NCI-H2029 treated with DMSO at 0.1 percent for 48 hours (cell line): ENCODE measurements at places on chromosomes 1 and 21.

DNA sequence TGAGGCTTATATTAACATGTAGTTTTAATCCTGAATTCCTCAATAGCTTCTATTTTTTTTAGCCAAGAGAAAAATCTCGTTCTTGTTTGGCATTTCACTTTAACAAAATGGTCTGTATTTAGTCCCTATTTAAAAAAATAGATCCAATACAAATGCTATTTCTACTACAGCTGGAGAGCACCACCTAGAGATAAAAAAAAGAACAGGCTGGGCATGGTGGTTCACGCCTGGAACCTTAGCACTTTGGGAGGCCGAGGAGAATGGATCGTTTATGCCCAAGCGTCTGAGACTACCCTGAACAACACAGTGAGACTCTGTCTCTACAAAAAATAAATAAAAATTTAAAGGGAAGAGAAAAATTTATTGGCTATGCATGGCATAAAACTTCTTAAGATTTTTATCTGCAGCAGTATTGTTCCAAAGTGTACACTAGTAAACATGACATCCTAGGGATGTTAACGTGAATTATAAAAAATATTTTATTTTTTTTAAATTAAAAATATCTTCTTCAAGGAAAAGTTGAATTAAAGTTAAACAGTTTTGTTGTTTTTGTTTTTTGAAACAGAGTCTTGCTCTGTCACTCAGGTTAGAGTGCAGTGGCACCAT, 4.4 kb downstream of the ST7L start:
- no peak for DNase-seq

DNA sequence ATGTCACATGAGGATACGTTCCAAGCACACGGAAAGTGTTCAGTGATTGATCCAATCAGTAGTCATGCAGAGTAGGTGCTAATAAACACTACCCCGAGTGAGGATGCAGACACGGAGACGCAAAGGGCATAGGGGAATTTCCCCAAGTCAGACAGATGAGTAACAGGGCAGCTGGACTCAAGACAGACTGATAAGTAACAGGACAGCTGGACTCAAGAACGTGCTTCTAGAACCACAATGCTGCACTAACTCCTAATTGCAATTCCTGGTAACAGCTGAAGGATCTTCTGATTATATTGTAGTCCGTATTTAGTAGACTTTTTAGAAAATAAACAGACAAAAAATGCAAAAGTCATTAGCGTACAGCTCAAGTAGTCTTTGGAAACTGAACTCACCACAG, 1.9 kb upstream of the OR2T10 start:
- DNase-seq, result no peak

DNA sequence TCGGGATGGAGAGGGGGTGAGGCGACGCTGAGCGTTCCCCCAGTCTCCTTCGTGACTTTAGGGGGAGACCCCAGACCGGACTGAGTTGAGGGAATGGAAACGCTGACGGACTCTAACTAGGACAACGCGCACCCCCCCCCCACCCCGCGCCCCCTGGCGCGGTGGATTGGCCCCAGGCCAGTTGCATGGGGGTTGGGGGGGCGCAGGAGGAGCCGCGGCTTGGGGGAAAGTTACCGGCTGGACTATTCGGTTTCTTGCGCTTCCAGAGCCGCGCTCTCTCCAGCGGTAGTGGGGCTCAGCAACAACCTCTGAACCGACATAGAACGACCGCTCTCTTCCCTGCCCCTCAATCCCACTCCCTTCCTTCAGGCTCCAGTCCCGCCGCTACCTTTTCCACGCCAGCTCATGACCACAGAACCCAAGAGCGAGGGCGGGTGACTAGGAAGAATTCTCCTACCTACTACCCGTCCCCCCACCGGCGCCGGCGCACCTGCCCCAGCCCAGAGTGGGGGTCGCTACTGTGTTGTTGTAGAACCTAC, 694 bp downstream of the ZBTB7B start:
- DNase-seq, result no peak

DNA sequence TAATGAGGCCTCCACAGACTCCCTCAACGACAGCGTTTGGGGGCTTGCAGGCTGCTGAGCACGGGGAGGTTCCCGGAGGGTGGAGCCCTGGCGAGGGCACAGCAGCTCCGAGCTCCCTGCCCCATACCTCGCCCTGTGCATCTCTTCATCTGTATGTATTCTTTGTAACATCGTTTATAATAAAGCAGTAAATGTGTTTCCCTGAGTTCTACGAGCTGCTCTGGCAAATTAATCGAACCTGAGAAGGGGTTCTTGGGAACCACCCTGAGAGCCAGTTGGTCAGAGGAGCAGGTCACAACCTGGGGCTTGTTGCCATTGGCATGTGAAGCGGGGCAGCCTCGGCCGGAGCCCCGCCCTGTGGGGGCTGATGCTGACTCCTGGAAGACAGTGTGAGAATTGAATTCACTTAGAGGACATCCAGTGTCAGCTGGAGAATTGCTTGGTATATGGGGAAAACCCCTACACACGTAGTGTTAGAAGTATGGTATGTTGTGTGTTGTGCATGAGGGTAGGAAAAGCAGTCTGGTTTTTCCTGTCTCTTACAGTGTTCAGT, 11.5 kb downstream of the SLC37A1 start:
- no peak for DNase-seq

- DNase-seq, result no peak
Measured at GRCh38 chr1:211648980-211649934, 26.2 kb downstream of the NEK2 start.

- no peak for DNase-seq
Measured at GRCh38 chr21:41280115-41280919, 36.3 kb upstream of the FAM3B start.

DNA sequence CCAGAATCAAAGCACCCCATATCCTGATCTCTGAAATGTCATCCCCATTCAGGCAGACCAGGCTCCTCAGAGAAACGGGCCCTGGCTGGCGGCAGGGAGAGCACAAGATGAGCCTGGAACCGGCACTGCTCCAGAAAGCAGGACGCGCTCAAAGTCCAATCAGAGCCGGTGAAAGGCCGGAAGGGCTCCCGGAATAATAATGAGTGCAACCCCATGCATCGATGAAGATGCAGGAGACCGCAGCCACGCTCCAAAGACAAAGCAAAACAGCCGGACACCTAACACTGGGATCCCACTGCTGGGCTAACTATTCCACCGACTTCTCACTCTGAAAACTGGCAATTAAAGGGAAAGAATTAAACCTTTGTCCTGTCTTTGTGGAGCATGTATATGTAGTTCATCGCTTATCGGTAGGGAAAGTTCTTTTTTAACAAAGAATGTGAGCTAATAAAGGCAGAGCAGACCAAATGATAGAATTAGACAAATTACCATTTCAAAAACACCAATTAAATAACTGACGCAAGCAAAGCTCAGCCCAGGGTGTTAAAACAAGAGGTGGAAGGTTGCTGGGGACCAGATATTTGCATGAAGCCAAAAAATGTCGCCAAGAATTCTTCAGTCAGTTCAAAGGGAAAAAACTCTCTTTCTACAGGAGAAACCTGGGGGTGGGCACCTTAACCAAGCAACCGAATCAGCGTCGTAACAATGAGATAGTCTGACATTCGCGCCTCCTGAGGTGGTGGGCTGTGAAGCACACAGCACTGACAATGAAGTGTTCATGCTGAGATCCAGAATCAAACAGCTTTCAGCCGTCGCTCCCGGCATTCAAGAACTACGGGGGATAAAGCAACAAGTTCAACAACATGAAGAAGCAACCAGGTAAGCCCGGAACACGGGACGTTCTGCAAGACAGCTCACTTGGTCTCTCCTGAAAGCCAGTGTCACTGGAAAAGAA, 95.2 kb downstream of the NPHP4 start:
- DNase-seq, result no peak

- no peak for DNase-seq
Measured at GRCh38 chr1:14820295-14821085, 222.0 kb downstream of the KAZN start.

DNA sequence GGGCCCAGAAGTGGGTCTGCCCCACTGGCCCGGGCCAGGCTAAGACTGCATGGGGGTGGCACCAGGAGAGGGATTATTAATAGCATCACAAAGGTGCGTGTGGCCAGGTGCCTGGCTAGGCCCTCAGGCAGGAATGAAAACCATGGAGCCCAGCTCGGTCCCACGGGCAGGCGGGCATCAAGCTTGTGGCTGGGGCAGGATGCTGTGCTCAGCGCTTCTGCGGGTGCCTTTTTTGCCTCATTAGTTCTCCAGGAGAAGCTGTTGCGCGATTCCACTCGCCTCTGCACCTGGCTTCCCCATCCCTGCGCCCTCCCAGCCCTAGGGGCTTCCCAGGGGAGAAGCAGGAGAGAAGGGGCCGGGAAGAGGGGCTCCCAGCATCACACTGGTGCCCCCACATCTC, 39.3 kb downstream of the CITED4 start:
- DNase-seq, result no peak

GRCh38 chr1:78759881-78760280, 110.2 kb downstream of the IFI44 start:
- no peak for DNase-seq

DNA sequence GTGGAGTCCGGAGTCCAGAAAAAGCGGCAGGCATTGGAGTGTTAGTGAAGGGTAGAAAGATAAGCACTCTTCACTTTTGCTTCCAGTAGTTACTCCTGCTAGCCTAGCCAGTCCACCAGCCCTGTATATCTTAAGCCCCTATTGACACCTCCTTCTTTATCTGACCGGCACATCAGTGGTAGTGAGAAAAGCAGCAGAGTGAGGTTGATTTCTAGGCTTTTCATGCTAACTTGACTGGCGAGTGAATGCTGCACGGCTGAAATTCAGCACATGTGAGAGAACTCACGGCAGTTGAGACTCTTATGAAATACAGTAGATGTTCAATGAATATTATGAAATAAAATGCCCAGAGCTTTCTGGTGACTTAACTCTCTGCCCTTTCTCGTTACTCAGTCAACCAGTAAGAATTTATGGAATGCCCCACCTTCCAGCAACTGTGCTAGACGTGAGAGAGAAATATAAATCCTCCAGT, 128.2 kb downstream of the CACHD1 start:
- no peak for DNase-seq

GRCh38 chr1:150151291-150152181, 1.8 kb downstream of the PLEKHO1 start:
- no peak for DNase-seq

DNA sequence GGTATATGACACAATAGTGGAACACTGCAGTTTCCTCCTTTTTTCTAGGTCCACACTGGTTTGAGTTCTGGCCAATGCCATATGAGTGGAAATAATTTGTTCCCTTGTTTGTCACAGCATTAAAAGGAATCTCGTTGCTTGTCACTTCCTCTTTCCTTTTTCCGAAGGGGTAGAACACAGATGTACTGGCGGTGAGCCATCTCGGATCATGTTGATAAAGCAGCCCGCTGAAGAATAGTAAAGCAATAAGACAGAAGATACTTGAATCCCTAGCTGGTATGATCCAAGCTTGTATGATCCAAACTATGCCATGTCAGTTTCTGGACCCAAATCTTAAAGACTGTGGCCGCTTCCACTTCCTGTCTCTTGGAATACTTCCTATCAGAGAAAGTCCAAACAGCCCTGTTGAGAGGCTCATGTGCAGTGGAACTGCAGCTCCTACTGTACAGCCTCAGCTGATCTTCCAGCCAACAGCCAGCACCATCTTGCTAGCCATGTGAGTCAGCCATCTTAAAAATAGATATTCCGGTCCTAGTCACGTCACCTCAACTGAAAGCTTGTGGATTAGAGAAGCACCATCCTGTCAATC, 40.3 kb downstream of the CFHR5 start:
- DNase-seq, result no peak

GRCh38 chr1:183761871-183762270, 43.0 kb upstream of the RGL1 start:
- no peak for DNase-seq

DNA sequence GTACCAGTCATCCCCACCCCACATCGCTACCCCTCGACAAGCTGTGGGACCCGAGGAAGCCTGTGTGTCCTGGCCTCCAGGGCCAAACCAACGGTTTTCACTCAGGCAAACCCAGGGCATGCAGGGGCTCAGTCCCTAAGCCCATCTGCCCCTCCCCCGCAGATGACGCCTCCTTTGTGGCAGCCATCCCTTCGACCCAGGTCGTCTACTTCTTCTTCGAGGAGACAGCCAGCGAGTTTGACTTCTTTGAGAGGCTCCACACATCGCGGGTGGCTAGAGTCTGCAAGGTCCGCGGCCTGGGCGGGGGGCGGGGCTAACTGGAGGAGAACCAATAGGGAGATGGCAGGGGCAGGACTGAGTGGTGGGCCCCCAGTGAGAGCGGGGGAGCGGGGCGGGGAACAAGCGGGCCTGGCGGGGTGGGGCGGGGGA, 7.4 kb downstream of the SEMA4A start:
- DNase-seq, result no peak

GRCh38 chr1:214312530-214313051, 31.6 kb downstream of the SMYD2 start:
- DNase-seq, result no peak

DNA sequence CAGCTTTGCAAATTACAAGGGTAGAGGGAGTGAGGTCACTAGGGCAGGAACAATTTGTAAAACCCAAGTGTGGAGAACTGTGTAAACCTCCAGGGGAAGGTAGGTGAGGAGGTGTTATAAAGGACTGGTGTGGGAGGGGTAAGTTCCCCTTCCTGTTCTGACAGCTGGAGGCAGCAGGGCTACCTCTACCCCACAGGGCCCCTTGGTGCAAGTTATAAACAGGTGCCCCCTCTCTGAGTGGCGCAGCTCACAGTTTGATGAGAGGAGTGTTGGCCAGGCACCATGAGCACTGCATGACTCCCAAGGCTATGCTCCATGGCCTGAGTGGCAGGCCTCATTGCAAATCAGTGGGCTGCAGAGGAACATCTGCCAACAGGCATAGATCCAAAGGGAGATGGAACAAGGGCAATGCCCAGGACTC, 41.0 kb downstream of the MFSD2A start:
- no peak for DNase-seq

DNA sequence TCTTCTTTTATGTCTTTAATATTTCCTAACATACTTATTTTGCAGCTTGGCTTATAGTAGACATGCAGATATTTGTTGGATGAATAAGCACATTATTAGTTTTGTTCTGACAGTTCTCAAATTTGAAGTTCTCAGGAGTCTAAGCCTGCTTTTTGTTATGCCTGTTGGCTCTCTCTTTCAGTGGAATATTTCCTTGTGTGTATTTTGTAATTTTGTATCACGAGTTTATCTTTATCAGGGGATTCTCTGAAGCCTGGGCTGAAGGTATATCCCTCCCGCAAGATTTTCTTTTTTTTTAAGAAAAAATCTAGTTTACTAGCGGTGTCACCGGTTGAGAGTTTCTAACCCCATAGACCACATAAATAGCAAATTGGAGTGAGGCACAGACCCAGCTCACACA, 105.9 kb downstream of the RGL1 start:
- no peak for DNase-seq

DNA sequence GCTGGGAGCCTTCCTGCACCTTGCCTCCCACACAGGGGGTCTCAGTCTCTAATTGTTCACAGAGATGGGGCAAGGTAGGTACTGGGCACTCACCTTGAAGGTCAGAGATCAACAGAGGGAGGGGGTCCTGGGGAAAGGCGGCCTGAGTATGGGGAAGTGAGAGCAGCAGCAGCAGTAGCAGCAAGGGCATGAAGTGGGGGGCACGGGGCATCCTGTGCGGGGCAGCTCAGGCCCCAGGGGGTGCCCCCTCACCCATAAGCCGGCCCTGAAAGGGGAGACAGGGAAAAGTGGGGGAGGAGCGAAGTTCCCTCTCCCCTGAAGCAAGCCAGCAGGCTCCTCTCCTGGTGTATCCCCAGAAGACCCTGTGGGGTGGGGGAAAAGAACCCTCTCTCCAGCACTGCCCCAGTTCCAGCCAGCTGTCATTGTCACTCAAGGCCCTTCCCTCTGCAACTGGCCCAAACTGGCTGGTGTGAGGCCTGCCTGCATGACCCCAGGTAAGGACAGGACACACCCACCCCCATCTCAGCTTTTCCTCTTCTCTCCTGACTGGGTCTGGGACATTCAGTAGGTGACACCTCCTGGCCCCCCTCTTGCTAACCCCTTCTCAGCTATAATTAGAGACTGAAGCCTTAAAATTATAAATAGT, 3.9 kb downstream of the SEMA6C start:
- no peak for DNase-seq
